Daoy (cell line): ENCODE measurements at places on chromosomes 13 and 19. TPM values are rescaled to one million over a fixed set of nuclear protein-coding genes. Genes with fewer than 3 reads are reported as not detected.
A peak's percentile ranks its signal among the peaks of the same experiment; 100 is the strongest.

DNA sequence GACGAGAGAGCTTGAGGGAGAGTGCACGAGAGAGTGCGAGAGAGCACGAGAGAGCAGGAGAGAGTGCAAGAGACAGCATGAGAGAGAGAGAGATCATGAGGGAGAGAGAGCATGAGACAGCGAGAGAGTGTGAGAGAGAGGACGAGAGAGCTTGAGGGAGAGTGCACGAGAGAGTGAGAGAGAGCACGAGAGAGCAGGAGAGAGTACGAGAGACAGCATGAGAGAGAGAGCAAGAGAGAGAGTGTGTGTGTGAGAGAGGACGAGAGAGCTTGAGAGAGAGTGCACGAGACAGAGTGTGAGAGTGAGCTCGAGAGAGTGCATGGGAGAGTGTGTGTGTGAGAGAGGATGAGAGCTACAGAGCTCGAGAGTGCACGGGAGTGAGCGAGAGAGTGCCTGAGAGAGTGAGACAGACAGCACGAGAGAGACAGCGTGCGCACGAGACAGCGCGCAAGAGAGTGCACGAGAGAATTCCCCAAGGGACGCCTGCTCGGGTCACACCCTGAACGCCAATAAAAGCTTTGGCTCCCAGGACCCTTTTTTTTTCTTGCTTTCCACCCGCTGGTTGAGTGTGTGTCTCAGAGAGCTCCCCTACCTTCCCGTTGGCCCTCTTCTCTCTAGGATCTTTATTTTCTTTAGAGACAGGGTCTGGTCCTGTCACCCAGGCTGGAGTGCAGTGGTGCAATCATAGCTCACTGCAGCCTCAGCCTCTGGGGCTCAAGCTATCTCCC lies 3.7 kb downstream of the CD70 start:
- no peak for DNase-seq

DNA sequence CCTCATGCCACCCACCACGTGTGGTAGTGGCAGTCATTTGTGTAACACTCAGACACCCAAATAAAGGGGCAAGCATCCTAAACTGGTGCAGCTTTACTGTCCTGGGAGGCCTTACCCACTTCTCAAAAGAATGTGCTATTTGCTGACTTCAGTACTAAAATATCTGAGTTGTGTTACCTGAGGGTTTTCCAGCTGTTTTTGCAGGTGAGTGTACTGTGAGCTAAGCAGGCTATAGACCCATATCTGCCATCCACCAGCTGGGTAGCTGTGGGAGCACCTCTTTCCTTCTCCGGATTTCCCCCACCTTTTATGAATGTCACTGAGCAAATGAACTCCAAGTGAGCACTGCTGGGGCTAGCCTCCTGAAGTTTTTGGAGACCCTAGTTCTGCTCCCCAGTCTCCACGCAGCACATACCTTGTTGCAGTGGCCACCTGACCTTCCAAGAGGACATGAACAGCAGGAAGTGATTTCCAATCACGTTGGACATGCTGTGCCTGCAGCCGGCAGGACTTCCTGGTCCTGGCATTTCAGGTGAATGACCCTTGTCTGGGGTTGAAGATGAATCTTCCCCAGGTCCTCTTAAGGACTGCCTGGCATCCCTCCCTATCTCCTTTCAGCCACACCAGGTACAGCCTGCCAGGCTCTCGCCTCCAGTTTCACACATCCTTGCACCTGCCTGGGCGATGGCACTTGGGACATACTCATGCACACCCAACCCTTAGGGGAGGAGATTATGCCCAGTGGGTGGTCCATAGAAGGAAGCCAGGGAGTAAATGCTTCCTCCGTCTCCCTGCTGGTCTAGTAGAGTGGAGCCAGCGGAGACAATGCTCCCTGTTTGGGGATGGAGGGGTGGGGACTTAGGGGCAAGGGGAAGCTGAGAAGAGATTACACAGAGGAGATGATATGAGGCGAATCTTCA lies 109.5 kb upstream of the SPATA13 start:
- DNase-seq = no peak

DNA sequence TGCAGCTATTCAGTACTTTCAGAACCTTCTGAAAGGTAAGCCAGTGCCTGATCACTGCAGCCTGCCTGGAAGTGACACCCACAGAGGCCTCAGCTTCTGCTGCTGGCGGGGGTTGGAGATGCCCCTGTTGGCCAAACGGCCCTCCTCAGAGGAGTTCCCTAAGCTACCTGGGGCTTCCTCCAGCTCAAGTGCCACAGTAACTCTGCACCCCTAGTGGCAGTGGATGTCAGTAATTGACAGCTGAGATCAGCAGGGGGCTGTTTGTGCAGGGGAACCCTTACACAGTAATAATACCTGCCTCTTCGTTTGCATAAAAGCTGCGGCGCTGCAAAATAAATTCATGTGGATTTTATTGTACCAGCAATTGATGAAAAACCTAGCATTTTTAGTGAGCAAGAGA lies 28.9 kb downstream of the TDRD12 start:
- DNase-seq = no peak

DNA sequence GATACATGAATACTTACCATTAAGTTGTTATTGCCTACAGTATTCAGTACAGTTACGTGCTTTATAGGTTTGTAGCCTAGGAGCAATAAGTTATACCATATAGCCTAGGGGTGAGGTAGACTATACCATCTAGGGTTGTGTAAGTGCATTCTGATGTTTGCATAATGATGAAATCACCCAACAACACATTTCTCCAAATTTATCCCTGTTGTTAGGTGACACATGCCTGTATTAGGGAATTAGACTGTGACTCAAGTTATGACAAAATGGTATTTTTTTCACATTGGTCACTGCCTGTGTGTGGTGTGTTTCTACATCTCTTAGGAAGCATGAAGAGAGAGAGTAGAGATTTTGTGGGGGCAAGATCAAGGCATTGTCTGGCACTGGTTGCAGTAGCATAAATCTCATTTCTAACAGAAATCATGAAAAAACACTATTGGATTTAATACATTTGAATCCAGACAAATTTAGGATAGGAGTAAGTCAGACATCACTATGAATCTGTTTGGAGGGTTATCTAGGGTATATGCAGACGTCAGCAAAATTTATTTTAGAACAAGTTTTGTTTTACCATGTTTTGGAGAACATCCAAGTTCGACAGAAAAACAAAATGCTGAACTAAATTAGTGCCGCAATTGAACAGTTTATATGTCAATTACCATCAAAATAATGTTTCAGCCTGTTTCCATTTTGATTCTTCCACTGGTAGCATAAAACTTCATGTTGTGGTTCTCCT lies 332.1 kb downstream of the LMO7 start:
- peak; percentile 3 for DNase-seq

DNA sequence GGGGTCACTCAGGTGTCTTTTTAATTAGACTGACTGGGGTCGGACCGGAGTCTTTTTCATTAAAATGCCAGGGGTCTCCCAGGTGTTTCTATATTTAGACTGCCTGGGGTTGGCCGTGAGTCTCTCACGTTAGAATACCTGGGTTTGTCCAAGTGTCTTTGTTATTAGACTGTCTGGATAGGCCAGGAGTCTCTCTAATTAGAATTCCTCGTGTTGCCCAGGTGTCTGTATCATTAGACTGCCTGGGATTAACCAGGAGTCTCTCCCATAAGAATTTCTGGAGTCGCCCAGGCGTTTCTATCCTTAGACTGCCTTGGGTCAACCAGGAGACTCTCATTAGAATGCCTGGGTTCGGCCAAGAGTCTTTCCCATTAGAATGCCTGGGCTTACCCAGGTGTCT lies 1445.7 kb downstream of the UQCRFS1 start:
- DNase-seq = no peak

GRCh38 chr13:66640231-66640630 lies 589.9 kb downstream of the PCDH9 start:
- DNase-seq = no peak

GRCh38 chr13:41407380-41407779 lies 50.0 kb upstream of the RGCC start:
- no peak for DNase-seq

DNA sequence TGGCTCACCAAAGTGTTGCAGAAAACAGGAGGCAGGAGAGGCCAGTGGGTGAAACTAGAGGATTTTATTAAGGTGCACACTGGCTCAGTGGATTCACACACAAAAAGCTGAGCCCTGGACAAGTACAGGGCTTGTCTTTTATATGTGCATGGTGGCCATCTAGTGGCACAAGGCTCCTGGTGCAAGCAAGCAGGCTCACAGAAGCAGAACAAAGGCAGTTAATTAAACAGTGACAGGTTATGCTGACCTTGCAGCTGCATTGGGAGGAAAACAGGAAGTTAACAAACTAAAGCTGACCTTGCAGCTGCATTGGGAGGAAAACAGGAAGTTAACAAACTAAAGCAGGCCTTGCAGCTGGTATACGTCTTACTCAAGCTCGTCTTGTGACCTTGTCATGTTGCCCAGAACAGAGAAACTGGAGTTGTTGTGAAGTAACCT lies 65.3 kb upstream of the ZNF681 start:
- DNase-seq = peak; percentile 9

- peak; percentile 54 for DNase-seq
Measured at GRCh38 chr19:48271531-48272151, 1.8 kb downstream of the ZNF114 start.

DNA sequence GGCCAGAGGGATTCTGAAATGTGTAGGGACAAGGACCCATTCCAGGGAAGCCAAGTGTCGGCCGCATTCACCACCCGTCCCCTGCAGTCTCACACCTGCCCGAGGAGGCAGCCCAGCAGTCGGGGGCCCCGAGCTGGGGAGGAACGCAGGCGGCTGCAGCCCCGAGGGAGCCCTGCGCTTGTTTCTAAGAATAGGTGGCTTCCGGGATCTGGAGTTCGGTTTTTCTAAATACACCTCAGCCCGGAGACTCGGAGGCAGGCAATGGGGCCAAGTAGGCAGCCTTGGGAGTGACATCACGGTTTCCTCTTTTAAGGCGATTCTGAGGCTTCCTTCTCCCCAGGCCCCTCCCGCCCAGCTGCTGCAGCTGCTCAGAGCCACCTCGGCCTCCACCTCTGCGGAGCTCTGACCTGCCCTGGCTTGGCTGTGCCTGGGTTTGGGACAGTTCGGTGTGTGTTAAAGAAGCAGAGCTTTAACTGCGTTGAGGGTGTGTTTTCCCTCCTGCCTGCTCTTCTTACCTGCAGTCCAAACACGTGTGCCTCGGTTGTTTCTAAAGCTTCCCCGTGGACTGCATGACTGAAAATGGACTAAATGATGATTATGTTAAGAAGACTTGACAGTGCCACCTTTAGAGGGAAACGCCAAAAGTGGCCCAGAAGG lies 80.5 kb downstream of the COL4A2 start:
- no peak for DNase-seq

DNA sequence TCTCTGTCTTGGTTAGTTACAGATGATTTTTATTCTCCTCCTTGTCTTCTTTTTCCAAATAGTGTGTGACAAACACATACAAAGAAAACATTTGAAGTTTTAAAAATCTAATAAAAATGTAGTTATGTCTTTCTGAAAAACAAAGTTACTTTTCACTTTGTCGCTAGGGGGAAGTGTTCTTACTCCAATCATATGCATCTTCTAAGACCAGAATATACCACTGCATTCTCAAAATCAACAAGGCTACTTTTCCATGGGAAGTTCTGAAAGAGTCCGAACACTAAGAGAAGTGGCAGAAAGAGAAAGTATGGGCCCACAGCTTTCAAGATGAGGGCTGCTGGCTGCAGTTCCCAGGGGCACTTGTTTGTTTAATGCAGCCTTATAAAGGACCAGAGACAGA lies 208.9 kb downstream of the DCT start:
- no peak for DNase-seq

- DNase-seq = peak; percentile 49
Measured at GRCh38 chr19:17097593-17098126, 22.1 kb downstream of the MYO9B start.

DNA sequence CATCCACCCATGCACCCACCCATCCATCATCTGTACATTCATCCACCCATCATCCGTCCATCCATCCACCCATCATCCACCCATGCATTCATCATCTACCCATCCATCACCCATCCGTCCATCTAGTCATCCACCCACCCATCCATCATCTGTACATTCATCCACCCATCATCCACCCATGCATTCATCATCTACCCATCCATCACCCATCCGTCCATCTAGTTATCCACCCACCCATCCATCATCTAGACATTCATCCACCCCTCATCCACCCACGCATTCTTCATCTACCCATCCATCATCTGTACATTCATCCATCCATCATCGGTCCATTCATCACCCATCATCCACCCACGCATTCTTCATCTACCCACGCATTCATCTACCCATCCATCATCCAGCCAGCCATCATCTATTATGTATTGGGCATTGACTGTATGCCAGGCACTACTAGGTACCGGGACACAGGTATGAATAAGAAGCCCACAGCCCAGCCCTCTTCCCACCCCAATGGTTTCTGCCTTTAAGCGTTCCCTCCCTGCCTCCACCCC lies 16.7 kb upstream of the GALP start:
- DNase-seq = no peak

- DNase-seq = peak; percentile 11
Measured at GRCh38 chr19:12095111-12095790, 30.7 kb downstream of the ZNF844 start.

- no peak for DNase-seq
Measured at GRCh38 chr19:13975870-13976269, 23.6 kb downstream of the DCAF15 start.

The VSTM2B gene
- not detected in 2 replicates for total RNA-seq

The CDX2 gene
- total RNA-seq = not detected in 2 replicates

The SHD gene
- total RNA-seq = not detected in 2 replicates
